ENCODE measurements at places on chromosomes 7 and 10. TPM values are rescaled to one million over a fixed set of nuclear protein-coding genes. Genes with fewer than 3 reads are reported as not detected.

The PTTG1IP2 gene
- total RNA-seq, result not detected

GRCh38 chr10:113441220-113441619 is 111.6 kb upstream of the HABP2 start:
- no peaks in the 10 kb centered on the region for H3K36me3 ChIP-seq
- H3K27ac ChIP-seq, result no peak overlapping the region
- no peak for DNase-seq
- H3K27me3 ChIP-seq, result peaks cover 64% of the 10 kb centered on the region

The RTKN2 gene
- total RNA-seq, result 26.7 TPM

DNA sequence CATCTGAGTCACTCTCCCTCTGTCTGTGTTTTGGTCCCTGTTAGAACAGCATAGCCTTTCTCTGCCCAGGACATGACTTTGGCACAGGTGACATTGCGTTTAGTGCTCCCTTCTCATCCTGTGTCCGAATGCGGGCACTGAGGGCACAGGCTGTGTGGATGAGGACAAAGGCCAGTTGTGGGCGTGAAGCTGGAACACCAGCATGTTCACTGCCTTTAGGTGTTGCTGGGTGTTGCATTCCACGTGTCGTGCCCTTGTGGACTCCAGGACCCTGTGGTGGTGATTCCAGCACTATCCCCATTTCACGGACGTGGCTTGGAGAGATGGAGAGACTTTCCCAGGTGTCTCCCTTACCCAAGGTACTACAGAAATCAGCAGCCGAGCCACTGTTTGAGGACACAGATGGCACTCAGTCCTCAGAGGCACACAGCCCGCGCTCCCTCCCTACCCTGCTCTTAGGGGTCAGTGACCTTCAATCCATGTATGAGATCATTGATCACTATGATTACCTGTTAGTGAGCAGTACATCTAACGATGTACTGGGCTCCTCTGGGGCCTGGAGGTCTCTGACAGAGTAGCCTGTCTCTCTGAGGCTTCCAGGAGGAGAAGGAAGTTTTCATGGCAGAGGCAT is 917 bp upstream of the CNPY1 start:
- DNase-seq, result no peak
- no peaks in the 10 kb centered on the region for H3K36me3 ChIP-seq
- H3K4me3 ChIP-seq, result no peak overlapping the region
- H3K27me3 ChIP-seq, result peaks cover 59% of the 10 kb centered on the region
- H3K4me1 ChIP-seq, result no peaks in the 10 kb centered on the region

- no peak for DNase-seq
- H3K27me3 ChIP-seq, result no peaks in the 10 kb centered on the region
- no peak overlapping the region for H3K27ac ChIP-seq
- H3K36me3 ChIP-seq, result no peaks in the 10 kb centered on the region
- no peaks in the 10 kb centered on the region for H3K4me1 ChIP-seq
Measured at GRCh38 chr10:19947656-19948055, 131.4 kb downstream of the PLXDC2 start.

- H3K4me1 ChIP-seq, result no peaks in the 10 kb centered on the region
- peaks cover 33% of the 10 kb centered on the region for H3K27me3 ChIP-seq
- DNase-seq, result no peak
- no peak overlapping the region for H3K4me3 ChIP-seq
Measured at GRCh38 chr7:151290355-151290760, 41.9 kb upstream of the SMARCD3 start.

The PNLIPRP3 gene
- not detected for total RNA-seq

GRCh38 chr10:29795850-29796249 is 161.1 kb upstream of the SVIL start:
- no peak for DNase-seq
- H3K4me3 ChIP-seq, result no peak overlapping the region
- no peaks in the 10 kb centered on the region for H3K36me3 ChIP-seq
- H3K27me3 ChIP-seq, result no peaks in the 10 kb centered on the region

DNA sequence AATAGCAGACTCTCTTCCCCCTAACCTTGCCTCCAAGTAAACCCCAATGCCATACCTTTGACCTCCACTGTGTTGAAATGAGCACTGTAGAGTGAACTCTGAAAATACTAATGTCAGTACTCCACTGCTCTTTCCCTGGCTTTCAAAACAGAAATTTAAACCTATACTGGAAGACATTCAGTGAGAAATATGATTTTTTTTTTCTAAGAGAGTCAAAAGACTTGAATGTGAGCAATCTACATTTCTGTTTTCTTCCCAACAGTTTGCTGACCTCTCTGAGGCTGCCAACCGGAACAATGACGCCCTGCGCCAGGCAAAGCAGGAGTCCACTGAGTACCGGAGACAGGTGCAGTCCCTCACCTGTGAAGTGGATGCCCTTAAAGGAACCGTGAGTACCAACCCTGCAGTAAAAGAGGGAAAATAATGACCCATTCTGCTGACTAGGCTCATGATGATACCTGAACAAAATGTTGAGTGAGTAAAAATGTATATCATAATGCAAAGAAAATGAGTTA is 6.4 kb downstream of the VIM start:
- no peaks in the 10 kb centered on the region for H3K27me3 ChIP-seq
- H3K27ac ChIP-seq, result no peak overlapping the region
- H3K4me1 ChIP-seq, result no peaks in the 10 kb centered on the region
- H3K36me3 ChIP-seq, result peaks cover 74% of the 10 kb centered on the region
- H3K4me3 ChIP-seq, result no peak overlapping the region

All from Calu3 (cell line).